ENCODE measurements at places on chromosomes 1 and 21. TPM values are rescaled to one million over a fixed set of nuclear protein-coding genes. Genes with fewer than 3 reads are reported as not detected.

The EMC1 gene
- polyA plus RNA-seq, result 58.0 TPM

The TMCC2 gene
- polyA plus RNA-seq, result 7.2 TPM

The KCNJ9 gene
- 0.09 TPM for polyA plus RNA-seq

The CFAP107 gene
- 1.3 TPM for polyA plus RNA-seq

The PDC gene
- 0.07 TPM for polyA plus RNA-seq

The LYPD8 gene
- polyA plus RNA-seq, result not detected

The HSPA6 gene
- 0.57 TPM for polyA plus RNA-seq

The ANGPTL1 gene
- polyA plus RNA-seq, result 4.2 TPM

The RHOU gene
- 16.0 TPM for polyA plus RNA-seq

The ADGRB2 gene
- polyA plus RNA-seq, result 18.2 TPM

The TCHHL1 gene
- not detected for polyA plus RNA-seq

The LY9 gene
- 0.14 TPM for polyA plus RNA-seq

The INKA2 gene
- polyA plus RNA-seq, result 2.7 TPM

The ARHGEF16 gene
- polyA plus RNA-seq, result 19.4 TPM

The ADAMTS1 gene
- 90.6 TPM for polyA plus RNA-seq

The S100B gene
- polyA plus RNA-seq, result 1.7 TPM

The RAP1GAP gene
- polyA plus RNA-seq, result 20.8 TPM

The ISG15 gene
- 16.5 TPM for polyA plus RNA-seq

The TRPM2 gene
- 1.3 TPM for polyA plus RNA-seq

The TMEM52 gene
- polyA plus RNA-seq, result 2.2 TPM

The ASB17 gene
- polyA plus RNA-seq, result not detected

The SYTL1 gene
- 12.6 TPM for polyA plus RNA-seq

The IFI16 gene
- polyA plus RNA-seq, result 47.8 TPM

The NBPF15 gene
- polyA plus RNA-seq, result 59.8 TPM

The IGFN1 gene
- 0.74 TPM for polyA plus RNA-seq

The FCRL5 gene
- polyA plus RNA-seq, result 0.13 TPM

The TMEM59 gene
- polyA plus RNA-seq, result 352 TPM

The C1orf116 gene
- 26.6 TPM for polyA plus RNA-seq

The CFAP141 gene
- polyA plus RNA-seq, result not detected

The LCE3D gene
- polyA plus RNA-seq, result not detected

The C8A gene
- polyA plus RNA-seq, result not detected

Data from renal pelvis (tissue), 12 donors.